NCI-H69 (cell line): ENCODE measurements at places on chromosomes 6 and 20.
A peak's percentile ranks its signal among the peaks of the same experiment; 100 is the strongest.

GRCh38 chr6:15378272-15378671 is 132.4 kb downstream of the JARID2 start:
- no peak for DNase-seq

DNA sequence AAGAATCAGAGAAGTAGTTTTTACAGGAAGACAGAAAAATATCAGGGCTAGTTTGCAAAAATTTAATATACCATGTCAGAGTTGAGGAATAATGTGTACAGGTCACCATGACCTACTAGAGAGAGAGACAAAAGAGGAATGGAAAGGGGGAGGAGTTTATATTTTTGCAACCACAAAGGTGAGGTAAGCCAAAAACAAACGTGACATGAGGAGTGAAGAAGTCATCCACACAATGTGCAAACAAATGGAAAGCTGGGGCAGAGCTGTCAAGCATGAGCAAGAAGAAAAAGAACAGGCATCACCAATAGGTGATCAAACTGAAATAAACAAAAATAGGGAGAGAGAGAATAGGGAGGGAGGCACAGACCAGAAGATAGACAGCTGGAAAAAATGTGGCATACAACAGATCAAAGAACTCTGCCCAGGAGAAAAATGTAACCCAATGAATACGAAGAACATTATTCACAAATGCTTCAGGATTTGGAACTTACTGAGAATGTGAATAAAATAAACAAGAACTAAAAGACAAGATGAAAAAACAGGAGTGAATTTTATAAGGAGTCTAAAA is 15.5 kb downstream of the RARS2 start:
- peak; percentile 60 for DNase-seq

DNA sequence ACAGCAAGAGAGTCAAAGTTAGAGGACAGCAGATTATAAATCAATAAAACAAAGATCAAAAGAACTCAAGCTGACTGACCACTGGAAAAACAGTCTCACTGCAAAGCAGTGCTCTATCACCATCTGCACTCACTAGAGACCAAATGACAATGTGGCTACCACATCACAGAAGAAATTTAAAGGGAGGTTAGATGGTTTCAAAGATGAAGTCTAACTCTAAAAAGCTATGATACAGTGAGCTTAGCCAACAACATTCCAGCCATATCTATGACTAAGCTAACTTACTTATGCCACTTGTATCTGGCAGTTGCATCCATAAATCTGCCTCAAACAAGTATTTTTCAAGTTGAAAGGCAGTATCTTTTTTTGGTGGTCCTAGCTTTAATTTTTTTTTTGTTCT is 68.6 kb downstream of the ARHGAP18 start:
- DNase-seq: no peak

DNA sequence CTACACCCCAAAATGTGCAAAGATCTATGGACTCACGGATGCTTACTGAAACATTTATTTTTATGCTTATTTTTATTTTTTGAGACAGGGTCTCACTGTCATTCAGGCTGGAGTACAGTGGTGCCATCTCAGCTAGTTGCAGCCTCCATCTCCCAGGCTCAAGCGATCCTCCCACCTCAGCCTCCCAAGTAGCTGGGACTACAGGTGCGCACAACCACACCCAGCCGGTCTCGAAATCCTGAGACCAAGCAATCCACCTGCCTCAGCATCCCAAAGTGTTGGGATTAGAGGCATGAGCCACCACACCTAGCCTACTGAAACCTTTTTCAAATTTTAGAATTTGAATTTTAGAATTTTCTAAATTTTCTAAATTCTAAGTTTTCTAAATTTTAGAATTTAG is 50.8 kb upstream of the IPCEF1 start:
- no peak for DNase-seq

GRCh38 chr6:45521226-45521625 is 143.5 kb upstream of the SUPT3H start:
- DNase-seq: no peak

DNA sequence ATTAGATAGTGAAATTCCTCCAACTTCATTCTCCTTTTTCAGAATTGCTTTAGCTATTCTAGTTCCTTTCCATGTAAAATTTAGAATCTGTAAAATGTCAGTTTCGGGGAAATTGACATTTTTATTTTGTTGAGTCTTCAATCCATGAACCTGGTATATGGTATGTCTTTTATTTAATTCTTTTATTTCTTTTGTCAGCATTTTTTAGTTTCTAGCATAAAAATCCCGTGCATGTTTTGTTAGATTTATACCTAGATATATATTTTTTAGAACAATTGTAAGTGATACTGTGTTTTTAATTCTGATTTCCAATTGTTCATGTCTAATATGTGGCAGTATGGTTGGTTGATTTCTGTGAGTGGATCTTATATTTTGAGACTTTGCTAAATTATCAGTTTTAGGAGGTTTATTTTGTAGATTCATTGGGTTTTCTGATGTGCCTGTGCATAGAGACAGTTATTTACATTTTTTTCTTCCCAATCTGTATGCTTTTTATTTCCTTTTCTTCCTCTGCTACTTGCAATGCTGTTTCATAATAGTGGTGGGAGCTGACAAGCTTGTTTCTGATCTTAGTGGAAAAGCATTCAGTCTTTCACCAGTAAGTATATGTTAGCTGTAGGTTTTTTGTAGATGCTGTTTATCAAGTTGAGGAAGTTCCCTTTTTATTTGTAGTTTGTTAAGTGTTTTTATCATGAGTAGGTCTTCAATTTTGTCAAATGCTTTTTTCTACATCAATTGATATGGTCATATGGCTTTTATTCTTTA is 13.7 kb downstream of the TAB2 start:
- no peak for DNase-seq

DNA sequence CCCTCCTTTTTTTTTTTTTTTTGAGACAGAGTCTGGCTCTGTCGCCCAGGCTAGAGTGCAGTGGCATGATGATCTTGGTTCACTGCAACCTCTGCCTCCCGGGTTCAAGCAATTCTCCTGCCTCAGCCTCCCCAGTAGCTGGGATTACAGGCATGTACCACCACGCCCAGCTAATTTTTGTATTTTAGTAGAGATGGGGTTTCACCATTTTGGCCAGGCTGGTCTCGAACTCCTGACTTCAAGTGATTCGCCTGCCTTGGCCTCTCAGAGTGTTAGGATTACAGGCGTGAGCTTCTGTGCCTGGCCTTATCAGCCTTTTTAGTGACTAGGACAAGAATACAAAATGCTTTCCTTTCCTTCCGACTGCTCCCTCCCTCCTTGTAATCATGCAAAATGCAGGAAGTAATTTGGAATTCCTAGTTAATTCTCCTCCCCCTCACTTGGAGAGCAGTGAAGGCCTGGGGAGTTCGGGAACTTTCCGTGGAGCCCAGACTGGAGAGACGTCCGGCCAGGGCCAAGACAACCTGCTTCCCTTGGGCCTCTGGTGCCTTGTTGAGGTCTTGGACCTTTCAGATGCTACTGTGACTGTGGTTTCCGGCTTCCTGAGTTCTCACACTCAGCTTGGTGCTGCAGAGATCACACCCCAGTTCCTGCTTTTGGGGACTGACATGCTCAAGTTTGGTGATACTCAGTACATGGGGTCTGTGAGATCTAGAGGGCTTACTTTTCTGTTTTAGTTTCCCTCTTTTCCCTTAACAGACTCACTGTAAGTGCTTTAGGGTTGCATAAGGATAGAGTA is 3.9 kb upstream of the PHF20 start:
- DNase-seq: no peak

GRCh38 chr6:156068881-156069280 is 613.2 kb upstream of the NOX3 start:
- DNase-seq: peak; percentile 27

GRCh38 chr6:152952866-152953509 is 29.9 kb downstream of the FBXO5 start:
- DNase-seq: peak; percentile 48
